CD4-positive, alpha-beta T cell treated with Interleukin-15 for 1 hour (primary cell): ENCODE measurements at places on chromosomes 1 and 21.

DNA sequence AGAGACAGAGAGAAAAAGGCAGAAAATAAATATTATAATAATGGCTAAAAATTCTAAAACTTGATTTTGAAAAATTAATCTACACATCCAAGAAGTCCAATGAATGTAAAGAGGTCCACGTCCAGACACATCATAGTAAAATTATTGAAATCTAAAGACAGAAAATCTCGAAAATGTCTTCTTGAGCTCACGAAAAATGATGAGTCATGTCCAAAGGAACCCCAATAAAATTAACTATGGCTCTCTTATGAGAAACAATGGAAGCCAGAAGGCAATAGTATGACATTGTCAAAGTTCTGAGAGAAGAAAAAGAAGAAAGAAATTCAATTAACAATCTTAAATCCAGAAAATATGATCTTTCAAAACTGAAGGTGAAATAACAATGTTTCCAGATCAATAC, 84.6 kb downstream of the LRRIQ3 start:
- DNase-seq, result no peak

- DNase-seq, result no peak
Measured at GRCh38 chr1:227943381-227944089, 4.2 kb downstream of the WNT9A start.

GRCh38 chr21:32776743-32777142, 5.2 kb upstream of the PAXBP1 start:
- no peak for DNase-seq

DNA sequence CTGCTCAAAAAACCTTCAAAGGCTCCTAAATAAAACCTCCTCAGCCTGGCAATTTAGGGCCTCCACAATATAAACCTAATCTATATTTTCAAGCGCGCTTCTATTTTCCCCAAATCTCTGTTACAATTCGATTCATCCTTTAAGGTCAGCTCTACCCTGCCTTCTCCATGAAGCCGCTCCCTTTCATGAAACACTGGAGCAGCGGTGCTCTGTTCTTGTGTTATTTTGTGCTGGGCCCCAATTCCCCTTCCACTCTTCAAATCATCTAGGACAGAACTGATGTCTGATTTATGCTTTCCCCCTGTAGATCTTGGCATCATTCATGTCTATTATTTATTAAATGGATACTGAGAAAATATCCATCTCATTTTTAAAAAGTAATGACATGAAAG, 6.9 kb downstream of the ERRFI1 start:
- no peak for DNase-seq

- DNase-seq, result no peak
Measured at GRCh38 chr21:43340491-43341377, 86.2 kb downstream of the SIK1 start.

DNA sequence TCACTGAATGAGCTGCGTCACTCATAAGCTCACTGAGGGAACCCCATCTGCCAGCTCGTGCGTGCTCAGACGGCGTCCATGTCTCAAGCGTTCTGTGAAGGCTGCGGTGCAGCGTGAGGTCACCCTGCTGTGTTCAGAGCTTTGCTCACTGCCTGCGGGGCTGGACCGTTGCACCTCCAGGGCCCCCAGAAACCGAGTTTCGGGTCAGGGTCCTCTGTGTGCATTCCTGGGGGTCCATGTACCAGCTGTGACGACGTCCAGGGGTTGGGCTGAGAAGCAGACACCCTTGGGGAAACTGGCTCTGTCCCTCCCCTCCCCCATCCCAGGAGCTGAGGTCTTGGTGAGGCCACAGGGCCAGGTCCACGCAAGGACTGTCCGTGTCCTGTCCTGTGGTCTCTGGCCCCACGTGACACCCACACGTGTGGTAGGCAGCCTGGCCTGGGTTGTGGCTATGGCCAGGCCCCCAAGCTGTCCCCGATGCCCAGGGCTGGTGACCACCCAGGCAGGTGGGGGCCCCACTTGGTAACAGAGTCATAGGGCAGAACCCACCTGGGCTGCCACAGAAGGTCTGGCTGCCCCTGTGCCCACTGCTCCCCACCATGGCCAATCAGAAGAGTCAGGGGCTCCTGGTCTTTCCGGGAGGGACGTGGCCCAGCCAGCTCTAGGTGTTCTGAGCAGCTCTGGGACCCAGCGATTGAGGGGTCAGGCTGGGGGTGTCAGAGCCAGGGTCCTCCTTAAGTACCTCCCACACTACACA, 24.4 kb downstream of the FTCD start:
- no peak for DNase-seq

DNA sequence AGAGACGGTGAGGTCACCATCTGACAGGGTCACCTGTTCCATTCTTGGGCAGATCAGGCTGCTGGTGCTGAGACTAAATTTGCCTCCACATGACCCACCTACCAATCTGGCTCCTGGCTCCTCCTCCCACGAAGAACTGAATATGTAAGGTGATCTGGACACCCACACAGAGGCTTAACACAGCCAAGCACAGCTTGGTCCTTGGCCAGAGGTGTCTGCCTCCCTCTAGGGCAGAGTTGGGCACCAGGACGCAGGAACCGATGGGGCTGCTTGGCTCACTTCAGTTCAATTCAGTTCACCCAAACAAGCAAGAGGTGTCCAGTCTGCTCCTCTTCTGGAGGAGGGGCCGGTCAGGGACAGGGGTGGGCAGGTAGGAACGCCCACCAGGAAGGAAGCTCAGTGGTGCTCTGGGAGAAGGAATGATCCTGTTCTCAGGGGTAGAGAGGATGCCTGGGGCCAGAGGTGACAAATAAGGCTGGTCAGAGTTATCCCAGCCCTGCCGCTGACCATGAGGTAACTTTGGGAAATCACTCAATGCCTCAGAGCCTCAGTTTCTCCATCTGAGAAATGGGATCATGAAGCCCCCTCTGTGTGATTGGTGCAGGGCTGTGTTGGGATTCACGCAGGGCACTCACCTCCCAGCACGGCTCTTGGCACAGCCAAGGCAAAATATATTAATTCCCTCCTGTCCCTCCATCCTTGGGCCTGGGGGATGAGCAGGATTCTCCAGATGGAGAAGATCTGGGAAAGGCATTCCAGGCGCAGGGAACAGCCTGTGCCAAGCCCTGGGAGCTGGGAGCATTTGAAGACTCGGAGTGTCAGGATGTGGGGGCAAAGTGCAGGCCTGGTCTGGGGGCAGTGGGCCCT, 284.5 kb downstream of the PTPRU start:
- DNase-seq, result no peak

- DNase-seq, result no peak
Measured at GRCh38 chr1:7014640-7014930, 229.3 kb downstream of the CAMTA1 start.

DNA sequence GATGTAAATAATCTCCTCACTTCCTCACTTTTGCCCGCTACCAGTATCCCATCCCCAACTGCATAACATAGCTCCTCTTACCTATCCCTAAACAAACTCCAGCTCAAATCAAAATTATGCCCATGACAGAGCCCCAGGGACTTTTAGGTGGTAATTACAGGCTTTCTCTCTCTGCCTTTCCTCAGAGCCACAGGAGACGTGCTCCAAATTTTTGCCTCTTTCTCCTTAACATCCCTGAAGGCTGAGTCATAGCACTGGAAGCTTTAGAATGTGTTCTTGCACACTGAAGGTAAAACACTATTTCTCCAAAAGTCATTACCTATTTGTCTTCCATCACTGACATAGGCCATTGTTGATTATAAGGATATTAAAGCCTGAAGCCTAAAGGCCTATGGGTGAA, 263.5 kb upstream of the PLD5 start:
- no peak for DNase-seq

GRCh38 chr1:70587872-70588366, 176.9 kb downstream of the CTH start:
- no peak for DNase-seq

DNA sequence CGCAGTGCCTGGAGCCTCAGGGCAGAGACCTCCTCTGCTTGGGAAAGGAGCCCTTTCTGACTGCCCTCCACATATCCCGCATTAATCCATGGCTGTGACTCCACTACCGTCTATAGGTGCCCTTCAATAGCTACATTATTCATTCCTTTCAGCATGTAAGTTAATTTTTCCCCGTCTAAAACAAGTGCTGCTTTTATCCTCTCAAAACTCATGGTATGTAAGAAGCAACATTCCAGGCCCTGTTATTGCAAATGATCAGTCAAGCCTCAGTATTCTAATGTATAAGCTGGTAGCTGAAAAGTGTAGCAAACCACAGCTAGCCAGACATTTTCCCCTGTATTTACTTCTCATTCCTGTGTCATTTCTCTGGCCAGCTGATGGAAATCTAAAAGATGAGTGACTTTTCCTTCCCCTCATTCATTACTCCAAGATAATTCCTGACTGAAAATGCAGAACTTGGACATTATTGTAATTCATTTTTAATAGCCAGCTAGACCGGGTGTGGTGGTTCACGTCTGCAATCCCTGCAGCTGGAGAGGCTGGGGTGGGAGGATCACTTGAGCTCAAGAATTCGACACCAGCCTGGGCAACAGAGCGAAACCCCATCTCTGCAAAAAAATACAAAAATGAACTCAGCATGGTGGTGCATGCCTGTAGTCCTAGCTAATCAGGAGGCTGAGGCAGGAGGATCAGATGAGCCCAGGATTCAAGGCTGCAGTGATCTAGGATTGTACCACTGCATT, 88.5 kb upstream of the SOD1 start:
- no peak for DNase-seq

GRCh38 chr1:193113258-193113991, 8.2 kb upstream of the GLRX2 start:
- DNase-seq, result no peak

DNA sequence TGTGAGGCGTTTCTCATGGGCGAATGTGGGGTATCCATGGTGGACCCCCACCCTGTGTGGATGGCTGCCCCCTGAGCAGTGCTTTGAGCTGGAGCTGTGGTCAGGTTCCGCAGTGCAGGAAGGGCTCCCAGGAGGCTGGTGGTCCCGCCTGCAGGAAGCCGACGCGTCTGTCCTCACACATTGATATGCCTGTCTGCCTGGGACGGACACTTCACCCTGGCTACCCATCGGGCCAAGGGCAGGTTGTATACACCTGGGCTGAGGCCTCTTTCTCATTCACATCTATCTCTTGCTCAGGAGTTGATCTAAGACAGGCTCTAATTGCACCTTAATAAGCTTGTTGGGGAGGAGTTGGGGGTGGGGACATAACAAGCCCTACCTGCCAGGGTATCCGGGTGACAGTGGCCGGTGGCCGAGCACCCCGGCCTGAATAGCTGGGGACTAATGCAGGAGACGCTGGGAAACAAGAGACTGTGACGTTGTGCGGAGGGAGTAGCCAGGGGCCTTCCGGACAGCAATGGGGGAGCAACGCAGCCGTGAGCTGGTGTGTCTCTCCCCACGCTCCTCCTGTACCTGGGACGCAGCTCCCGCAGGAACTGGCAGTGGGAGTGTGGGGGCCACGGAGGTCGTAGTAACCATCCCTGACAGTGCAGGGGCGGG, 21.7 kb downstream of the PDXK start:
- DNase-seq, result no peak

DNA sequence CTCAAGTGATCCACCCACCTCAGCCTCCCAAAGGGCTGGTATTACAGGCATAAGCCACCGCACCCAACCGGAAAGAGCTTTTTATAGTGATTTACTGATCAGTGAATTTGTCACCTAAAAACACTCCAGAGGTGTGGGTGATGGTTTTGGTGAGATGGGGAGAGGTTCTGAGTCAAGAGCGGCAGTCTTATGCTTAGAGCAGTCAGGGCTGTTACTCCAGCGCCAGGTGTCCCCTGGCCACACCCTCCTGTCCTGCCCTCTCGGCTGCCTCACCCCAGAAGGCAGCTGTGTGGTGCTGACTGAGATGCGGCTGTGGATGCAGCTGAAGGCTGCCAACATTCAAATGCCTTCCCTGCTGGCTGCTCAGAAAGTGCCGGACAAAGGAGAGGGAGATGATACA, 94.5 kb upstream of the LPGAT1 start:
- no peak for DNase-seq

DNA sequence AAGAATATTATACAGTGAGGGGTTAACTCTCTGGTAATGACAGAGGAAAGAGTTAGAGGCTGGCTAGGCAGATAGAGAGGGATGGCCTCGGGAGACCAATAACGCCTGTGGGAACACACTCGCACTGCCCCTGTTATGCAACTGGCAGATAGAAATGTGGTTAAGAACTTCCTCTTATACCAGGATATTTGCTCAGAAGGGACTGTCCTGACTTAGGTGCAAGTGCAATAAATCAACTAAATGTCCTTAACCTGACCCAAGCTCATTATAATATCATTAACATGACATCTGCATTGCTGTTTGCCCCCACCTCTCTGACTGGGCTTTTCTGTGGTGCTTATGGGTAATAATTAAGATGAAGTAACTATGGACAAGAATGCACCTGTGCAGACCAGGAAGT, 1518.0 kb downstream of the NCAM2 start:
- no peak for DNase-seq

- no peak for DNase-seq
Measured at GRCh38 chr1:191668525-191668924, 489.7 kb upstream of the RGS18 start.

- peak; percentile 32 for DNase-seq
Measured at GRCh38 chr1:42993502-42994136, 35.0 kb upstream of the SLC2A1 start.

- peak; percentile 95 for DNase-seq
Measured at GRCh38 chr1:13730751-13731482, 30.9 kb downstream of the PRDM2 start.

DNA sequence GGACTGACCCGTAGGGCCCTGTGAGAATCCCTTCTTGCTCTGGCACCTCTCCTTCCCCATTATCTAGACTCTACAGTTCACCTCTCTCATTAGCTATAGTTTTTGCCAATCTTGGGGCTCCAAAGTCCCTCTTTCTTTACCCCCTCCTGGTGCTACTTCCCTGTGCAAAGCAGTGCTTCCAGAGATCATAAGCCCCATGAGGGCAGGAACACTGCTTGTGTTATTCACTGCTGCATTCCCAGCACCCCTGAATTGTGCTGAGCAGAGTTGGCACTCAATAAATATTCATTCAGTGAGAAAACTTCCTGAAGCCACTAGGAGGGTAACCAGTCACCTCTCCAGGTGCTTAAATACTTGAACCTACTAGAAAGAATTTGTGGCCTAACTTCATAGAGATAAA, 2.1 kb upstream of the H3-3A start:
- DNase-seq, result no peak

GRCh38 chr1:240496941-240497340, 115.0 kb downstream of the GREM2 start:
- no peak for DNase-seq

- no peak for DNase-seq
Measured at GRCh38 chr1:185388815-185389214, 71.8 kb upstream of the IVNS1ABP start.

- no peak for DNase-seq
Measured at GRCh38 chr1:227152525-227152924, 165.8 kb downstream of the CDC42BPA start.

- DNase-seq, result no peak
Measured at GRCh38 chr1:23598424-23598823, 39.1 kb upstream of the ID3 start.

DNA sequence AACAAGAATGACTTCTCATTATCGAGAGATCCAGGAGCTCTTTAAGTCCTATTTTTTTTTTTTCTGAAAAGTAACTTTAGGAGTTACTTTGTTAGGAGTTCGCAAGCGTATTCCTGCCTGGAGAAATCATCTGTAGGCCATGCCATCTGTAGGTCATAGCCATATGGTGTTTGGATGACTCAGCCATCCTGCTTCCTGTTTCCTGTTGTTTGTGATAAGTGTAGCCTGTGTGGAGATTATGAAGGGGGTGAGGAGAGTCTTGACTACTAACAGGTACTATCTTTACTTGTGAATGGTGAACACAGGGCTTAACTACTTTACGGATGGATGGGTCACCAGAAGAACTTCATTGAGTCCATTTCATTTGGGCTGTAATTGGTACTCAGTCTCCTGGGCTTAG, 327.2 kb downstream of the PTPRU start:
- no peak for DNase-seq

GRCh38 chr1:56506951-56507491, 72.3 kb downstream of the PLPP3 start:
- DNase-seq, result no peak
